Tibial nerve (tissue), 4 donors: ENCODE measurements at places on chromosomes 5 and 9.

DNA sequence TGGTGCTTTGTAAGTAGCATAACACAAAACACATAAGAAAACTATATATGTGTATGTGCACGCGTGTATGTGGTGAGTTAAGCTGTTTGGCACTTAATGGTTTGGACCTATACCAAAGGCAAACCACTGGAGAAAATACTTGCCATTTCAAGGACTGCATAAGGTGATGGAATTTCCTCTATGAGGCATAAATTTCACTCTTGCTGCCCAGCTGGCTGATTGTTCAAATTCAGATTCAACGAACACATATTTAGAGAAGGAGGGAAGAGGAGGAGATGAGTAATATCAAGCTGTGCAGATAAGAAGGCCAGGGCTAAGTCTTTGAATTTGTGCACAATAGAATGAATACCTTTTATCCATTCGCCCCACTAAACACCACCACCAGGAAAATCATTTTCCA, 470.6 kb upstream of the MPDZ start:
- DNase-seq, result no peak

DNA sequence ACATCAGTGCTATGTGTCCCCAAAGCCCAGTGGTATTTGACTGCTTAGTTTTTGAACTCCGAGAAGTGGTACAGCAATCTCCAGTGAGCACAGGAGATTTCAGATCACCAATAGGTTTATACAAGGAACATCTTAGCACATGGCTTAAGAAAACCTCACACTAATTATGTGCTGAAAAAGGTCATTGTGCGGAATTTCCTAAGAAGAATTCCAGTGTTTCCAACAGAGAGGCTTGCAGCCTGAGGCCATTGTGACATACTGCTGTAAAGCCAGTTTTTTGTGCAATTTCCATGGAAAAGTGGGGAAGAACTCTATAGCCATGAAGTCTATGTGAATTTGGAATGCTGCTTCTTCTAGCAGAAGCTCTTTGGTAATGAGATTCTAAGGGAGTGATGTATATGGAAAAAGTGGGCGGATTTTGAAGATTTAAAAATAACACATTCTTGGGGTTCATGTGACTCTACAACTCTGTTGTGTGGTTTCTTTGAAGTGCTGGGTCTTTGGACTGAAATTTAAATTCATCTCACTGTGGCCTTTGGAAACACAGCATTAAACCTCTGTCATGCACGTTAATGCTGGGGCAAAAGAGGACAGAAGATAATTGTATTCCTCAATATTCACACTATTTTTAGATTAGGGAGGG, 110.5 kb upstream of the CD180 start:
- no peak for DNase-seq

- DNase-seq, result peak; percentile 62
Observed at GRCh38 chr9:21110708-21111576, 30.7 kb downstream of the IFNW1 start.

DNA sequence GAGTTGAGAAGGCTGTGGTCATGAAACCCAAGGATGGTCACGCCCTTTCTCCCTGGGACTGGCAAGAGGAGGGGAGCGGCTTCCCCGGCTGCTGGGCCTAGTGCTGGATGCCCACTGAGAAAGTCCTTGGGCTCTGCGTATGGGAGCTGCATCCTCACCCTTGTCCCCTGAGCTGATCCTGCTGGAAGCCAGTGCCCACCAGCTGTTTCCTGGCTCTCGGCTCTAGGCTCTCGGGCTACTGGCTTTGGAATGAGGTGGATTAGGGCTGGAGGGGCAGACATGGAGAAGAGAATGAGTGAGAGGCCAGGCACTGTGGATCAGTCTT, 149.3 kb upstream of the PPP1R26 start:
- no peak for DNase-seq

DNA sequence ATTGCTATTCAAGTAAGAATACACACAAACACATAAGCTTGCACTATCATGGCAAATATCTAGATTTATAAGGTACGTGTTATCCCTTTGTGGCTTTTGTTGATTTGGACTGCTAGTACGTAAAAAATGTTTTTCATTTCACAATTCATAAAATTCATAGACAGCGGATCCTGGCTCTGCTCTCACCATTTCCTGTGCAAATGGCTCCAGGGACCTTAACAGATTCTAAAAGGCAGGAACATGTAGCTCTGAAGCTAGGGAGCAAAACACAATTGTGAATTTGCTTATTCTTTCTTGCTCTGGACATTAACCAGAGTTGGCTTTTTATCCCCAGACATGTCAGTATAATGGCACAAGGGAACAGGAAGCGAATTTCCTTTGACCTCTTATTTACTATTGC, 1019.9 kb upstream of the WWC1 start:
- DNase-seq, result no peak

- DNase-seq, result peak; percentile 70
Observed at GRCh38 chr5:139482050-139482889, at the start of gene STING1. TSS of gene STING1 (minus strand) at chr5:139482758. CDS start at chr5:139481704, 1,054 bp downstream.
